ENCODE measurements at places on chromosomes 2 and 18. TPM values are rescaled to one million over a fixed set of nuclear protein-coding genes. Genes with fewer than 3 reads are reported as not detected.

UBXN4 gene
- 79.0 TPM for total RNA-seq

SEH1L gene
- 64.2 TPM for total RNA-seq

PRSS56 gene
- 52.4 TPM for total RNA-seq

LRPPRC gene
- 138 TPM for total RNA-seq

NEB gene
- total RNA-seq: 0.77 TPM

DNA sequence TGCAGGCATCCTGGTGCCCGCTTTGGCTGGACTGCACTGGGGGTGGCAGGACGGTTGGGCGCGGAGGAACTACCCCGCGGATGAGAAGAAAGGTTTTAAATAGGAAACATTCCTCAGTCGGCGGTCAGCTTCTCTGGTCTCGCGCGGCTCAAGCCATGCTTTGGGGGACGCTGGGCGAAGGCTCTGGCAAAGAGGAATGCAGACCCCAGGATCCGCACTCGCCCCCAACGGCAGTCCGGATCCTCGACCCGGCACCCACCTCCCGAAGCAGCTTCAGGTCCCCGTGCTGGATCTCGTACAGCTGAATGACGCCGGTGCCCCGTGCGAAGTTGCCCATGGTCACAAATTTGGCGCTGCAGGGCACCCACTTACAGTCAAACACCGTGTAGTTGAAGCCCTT lies 686 bp upstream of the PNO1 start:
- H3K27me3 ChIP-seq: no peaks in the 10 kb centered on the region
- DNase-seq: no peak
- H3K27ac ChIP-seq: peak overlapping the region; percentile 100
- H3K4me1 ChIP-seq: peaks cover 25% of the 10 kb centered on the region

- DNase-seq: no peak
- no peaks in the 10 kb centered on the region for H3K4me1 ChIP-seq
- no peaks in the 10 kb centered on the region for H3K36me3 ChIP-seq
- H3K27me3 ChIP-seq: no peaks in the 10 kb centered on the region
Observed at GRCh38 chr18:44508474-44508873, 172.2 kb upstream of the SETBP1 start.

- H3K4me3 ChIP-seq: no peak overlapping the region
- H3K27me3 ChIP-seq: no peaks in the 10 kb centered on the region
- no peaks in the 10 kb centered on the region for H3K36me3 ChIP-seq
- H3K4me1 ChIP-seq: peaks cover 4% of the 10 kb centered on the region
Observed at GRCh38 chr2:26534098-26534864, 56.4 kb upstream of the OTOF start.

GRCh38 chr2:50181212-50181611 lies 850.7 kb downstream of the NRXN1 start:
- no peak for DNase-seq
- H3K4me1 ChIP-seq: no peaks in the 10 kb centered on the region
- no peaks in the 10 kb centered on the region for H3K36me3 ChIP-seq
- no peak overlapping the region for H3K4me3 ChIP-seq
- no peak overlapping the region for H3K27ac ChIP-seq

- peaks cover 61% of the 10 kb centered on the region for H3K4me1 ChIP-seq
- H3K27ac ChIP-seq: no peak overlapping the region
- no peak overlapping the region for H3K4me3 ChIP-seq
Observed at GRCh38 chr2:11537951-11538350, 4.1 kb downstream of the GREB1 start.

GRCh38 chr2:179106676-179107428 lies 56.9 kb upstream of the CCDC141 start:
- DNase-seq: no peak
- H3K27me3 ChIP-seq: no peaks in the 10 kb centered on the region
- H3K4me1 ChIP-seq: peaks cover 12% of the 10 kb centered on the region
- H3K4me3 ChIP-seq: no peak overlapping the region

GRCh38 chr2:9404451-9404850 lies 18.9 kb downstream of the ITGB1BP1 start:
- peaks cover 8% of the 10 kb centered on the region for H3K36me3 ChIP-seq
- H3K4me3 ChIP-seq: no peak overlapping the region
- no peak overlapping the region for H3K27ac ChIP-seq
- no peak for DNase-seq
- H3K27me3 ChIP-seq: no peaks in the 10 kb centered on the region
- peaks cover 2% of the 10 kb centered on the region for H3K4me1 ChIP-seq

DNA sequence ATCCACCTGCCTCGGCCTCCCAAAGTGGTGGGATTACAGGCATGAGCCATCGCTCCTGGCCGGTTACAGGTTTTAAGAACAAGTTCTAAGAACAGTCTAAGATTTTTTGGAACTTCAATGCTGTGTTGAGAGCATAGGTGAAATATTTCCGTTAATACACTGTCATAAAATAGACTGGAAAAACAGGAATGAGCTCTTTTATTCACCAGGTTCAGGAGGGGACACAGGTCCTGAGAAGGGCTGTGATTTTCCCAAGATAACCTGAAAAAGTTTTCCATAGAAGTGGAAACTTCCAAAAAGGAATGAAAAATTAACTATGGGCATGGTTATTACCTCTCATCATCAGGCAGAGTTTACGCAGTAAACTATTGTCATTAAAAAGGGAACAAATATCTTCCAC lies 97.6 kb upstream of the TMEM178A start:
- H3K27me3 ChIP-seq: no peaks in the 10 kb centered on the region
- no peak overlapping the region for H3K27ac ChIP-seq
- H3K4me3 ChIP-seq: no peak overlapping the region
- peaks cover 9% of the 10 kb centered on the region for H3K36me3 ChIP-seq
- DNase-seq: no peak

- DNase-seq: no peak
- H3K27ac ChIP-seq: no peak overlapping the region
- no peak overlapping the region for H3K4me3 ChIP-seq
- no peaks in the 10 kb centered on the region for H3K27me3 ChIP-seq
- H3K4me1 ChIP-seq: peaks cover 4% of the 10 kb centered on the region
Observed at GRCh38 chr18:30971338-30971956, 71.1 kb downstream of the DSC3 start.

DNA sequence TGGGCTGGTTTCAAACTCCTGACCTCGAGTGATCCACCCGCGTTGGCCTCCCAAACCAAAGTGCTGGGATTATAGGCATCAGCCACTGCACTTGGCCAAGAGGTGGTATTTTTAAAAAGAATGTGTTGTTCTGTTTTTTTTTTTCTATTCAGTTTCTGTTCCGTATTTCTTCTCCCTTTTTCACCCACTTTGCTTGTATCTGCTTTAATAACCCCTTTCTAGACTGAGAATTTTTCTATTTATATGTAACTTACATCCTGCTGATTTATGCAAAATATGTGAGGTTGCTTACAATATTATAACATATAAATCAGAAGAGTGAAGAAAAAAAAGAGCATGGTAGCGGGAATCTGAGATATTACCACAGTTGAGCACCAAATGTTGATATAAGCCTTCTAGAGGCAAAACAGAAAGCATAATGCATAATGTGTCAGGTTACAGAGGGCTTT lies 17.2 kb upstream of the LYPD6B start:
- peaks cover 5% of the 10 kb centered on the region for H3K4me1 ChIP-seq
- no peaks in the 10 kb centered on the region for H3K27me3 ChIP-seq
- H3K4me3 ChIP-seq: no peak overlapping the region

DNA sequence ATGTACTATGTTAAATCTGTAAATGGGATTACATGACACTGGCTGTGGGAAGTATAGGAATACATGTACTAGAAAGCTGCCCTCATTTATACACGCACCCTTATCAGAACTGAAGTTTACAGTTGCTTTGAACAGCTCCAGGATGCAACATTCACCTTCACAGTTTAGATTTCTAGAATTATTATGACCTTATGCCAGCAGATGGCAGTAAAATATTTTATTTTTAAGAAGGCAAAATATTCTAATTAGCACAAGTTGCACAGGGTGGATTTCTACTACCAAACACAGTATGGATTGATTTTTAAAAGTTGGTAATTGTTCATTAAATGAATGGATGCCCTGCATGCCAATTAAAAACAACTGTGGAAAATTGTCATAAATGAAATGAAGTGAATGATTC lies 670.4 kb downstream of the KCNJ3 start:
- no peak for DNase-seq
- H3K27ac ChIP-seq: no peak overlapping the region
- no peaks in the 10 kb centered on the region for H3K27me3 ChIP-seq
- H3K4me1 ChIP-seq: no peaks in the 10 kb centered on the region
- no peaks in the 10 kb centered on the region for H3K36me3 ChIP-seq

DNA sequence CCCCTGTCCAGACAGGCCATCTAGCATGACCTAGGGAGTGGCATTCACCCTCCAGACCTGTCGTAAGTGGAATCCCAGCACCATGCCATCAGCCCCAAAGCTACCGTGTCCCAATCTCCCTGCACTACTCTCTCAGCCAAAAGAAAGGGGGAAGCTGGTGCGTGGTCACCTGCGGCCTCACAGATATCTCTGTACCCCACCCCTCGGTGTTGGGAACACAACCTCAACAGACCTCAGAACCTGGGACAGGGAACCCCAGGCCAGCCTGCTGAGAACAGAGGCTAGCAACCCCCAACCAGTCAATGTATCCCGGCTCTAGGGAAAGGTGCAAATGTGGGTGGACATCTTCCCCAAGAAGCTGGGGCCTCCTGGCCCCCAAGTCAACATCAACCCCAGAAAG lies 38.2 kb downstream of the LMAN2L start:
- no peak overlapping the region for H3K4me3 ChIP-seq
- H3K36me3 ChIP-seq: peaks cover 11% of the 10 kb centered on the region
- H3K27ac ChIP-seq: no peak overlapping the region
- H3K4me1 ChIP-seq: no peaks in the 10 kb centered on the region
- H3K27me3 ChIP-seq: no peaks in the 10 kb centered on the region

DNA sequence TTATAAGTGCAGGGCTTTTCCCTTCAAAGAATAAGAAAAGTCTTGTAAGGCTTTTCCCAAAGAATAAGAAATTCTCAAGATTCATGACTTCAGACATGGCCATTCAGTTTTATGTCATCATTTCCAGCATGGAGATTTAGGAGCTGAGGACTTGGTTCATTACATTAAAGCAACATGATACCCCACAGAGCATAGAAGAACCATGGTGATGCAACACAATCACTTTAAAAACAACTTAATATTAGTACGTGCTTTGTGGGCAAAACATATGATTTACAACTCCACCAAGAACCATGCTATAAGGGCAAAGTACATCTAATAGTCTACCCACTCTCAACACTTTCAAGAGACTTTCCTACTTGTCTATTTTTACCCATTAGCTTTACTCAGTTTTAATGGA lies 214.4 kb downstream of the SRBD1 start:
- H3K27ac ChIP-seq: no peak overlapping the region
- no peak for DNase-seq
- H3K4me3 ChIP-seq: no peak overlapping the region
- peaks cover 15% of the 10 kb centered on the region for H3K4me1 ChIP-seq
- no peaks in the 10 kb centered on the region for H3K27me3 ChIP-seq

DNA sequence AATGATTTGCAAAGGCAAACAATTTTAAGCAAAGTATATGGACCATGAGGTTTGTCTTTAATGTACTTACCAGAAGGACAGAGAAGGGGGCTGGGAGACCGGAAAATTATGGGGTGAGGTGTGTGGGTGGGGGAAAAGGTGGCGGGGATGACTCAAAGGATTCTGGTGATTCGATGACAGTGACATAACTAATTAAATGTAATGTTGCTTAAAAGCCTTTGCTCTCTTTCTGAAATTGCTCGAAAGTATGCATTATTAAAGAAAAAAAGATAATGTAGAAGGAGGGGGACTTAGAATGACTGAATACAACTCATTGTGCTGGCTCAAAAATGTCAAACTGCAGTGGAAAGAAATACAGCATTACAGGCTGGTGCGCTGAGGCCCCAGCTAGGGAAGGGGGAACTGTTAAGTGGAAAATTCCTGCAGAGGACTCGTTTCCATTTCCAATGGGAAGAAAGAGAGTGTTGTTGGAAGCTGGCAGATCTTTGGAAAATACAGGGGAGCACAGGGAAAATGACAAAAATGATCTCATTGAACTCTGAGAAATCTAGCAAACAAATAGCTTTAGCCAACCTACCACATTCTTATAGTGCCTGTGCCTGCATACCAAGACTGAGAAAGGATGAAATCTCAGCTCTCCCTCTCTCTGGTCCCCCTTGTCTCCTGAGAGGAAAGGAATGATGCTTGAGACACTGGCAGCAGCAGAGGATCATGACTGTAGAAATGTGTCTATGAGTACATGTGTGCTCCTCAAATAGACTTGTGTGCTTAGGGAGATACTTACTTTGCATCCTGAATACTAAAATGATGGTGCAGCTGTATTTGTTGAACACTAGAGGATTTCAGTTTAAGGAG lies 632.4 kb downstream of the NYAP2 start:
- no peak overlapping the region for H3K27ac ChIP-seq
- H3K4me1 ChIP-seq: peaks cover 35% of the 10 kb centered on the region
- no peak for DNase-seq
- peak overlapping the region; percentile 89 for H3K4me3 ChIP-seq
- H3K27me3 ChIP-seq: no peaks in the 10 kb centered on the region
- peaks cover 2% of the 10 kb centered on the region for H3K36me3 ChIP-seq

- H3K4me3 ChIP-seq: no peak overlapping the region
- H3K27ac ChIP-seq: no peak overlapping the region
- peaks cover 22% of the 10 kb centered on the region for H3K4me1 ChIP-seq
- no peaks in the 10 kb centered on the region for H3K36me3 ChIP-seq
Observed at GRCh38 chr18:49668574-49669275, 106.9 kb downstream of the LIPG start.

GRCh38 chr2:239548451-239548871 lies 147.6 kb upstream of the HDAC4 start:
- no peak overlapping the region for H3K4me3 ChIP-seq
- no peak for DNase-seq
- H3K36me3 ChIP-seq: no peaks in the 10 kb centered on the region
- H3K27me3 ChIP-seq: no peaks in the 10 kb centered on the region
- H3K27ac ChIP-seq: no peak overlapping the region

DNA sequence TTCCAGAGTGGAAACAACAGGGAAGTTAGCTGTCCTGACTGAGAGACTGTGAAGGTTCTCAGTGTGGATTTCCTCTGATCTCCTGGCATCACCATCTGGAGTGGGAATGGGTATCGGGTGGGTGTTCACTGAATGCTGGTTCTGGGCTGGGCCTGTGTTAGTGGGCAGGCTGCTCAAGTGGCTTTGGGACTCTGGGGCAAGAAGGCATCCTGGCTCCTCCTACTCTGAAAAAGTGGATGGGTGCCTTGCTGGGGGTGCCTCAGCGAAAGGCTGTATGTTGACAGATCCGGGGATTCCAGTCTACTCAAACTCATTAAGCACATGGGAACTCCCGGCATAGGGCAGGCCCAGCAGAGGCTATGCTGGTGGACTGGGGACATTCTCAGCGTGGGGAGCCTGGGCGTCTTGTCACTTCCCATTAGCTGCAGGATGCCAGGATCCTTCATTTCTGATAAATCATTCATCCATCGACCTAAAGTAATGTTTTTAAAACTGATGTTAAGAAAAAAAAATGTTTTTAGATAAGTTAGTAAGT lies 27.5 kb upstream of the CHRNA1 start:
- H3K4me3 ChIP-seq: no peak overlapping the region
- no peak for DNase-seq
- no peaks in the 10 kb centered on the region for H3K27me3 ChIP-seq
- H3K4me1 ChIP-seq: peaks cover 31% of the 10 kb centered on the region
- no peak overlapping the region for H3K27ac ChIP-seq

Measured in neural crest cell (in vitro differentiated cells).